Thyroid gland (tissue), 4 donors: ENCODE measurements at places on chromosomes 11 and 22. TPM values are rescaled to one million over a fixed set of nuclear protein-coding genes. Genes with fewer than 3 reads are reported as not detected.

The NLRP6 gene
- 0.73 TPM for total RNA-seq

The CWC15 gene
- total RNA-seq, result 41.1 TPM

The SLC7A4 gene
- not detected for total RNA-seq

The KCNJ11 gene
- 13.4 TPM for total RNA-seq

- no peak for DNase-seq
These were observed 58.2 kb upstream of the GNAZ start for GRCh38 chr22:23012081-23012622.

DNA sequence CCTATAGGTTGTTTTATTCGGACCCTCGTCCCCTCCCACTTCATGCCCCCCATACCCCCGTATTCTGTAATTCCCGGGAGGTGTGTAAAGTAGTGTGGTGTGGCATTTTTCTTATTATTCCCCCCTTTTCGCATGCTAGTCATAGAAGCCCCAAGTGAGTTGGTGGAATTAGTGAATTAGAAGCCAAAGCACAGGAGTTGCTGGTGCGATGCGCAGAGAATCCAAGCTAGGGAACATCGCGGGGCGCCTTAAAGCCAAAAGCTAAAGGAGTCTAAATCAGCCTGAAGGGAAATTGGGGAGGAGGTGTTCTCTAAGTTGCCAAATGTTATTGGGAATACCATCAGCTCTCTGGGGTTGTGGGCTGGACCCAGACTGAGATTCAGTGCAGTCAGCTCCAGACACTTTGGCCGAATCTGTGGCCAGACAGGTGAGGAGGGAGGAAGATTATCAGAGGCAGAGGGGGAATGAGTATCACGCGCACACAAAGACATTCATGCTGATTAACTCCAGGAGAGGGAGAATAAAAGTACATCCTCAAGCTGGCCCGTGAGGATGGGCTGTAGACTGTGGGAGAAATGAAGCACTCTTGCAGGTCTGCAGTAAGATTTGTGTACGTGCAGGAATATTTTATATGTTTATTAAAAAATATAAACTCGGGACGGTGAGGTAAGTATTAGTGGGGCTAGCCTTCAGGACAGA, 102.8 kb upstream of the HSD17B12 start:
- DNase-seq, result no peak

DNA sequence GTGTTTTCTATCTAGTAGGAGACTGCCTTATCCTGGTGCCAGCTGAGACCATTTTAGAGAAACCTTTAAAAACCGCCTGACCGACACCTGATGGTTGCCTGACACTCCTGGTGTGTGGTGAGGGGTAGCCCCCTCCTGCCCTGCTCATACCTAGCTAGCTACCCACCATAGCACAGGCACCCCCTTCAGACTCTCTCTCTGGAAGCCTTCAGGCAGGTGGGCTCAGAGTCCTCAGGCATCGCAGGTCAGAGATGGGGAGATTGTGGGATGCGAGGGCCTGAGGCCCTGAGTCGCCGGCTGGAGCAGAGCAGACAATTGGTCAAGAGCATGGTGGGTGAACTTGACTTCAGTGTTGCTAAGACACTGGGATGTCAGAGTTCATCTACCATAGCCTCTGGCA, 424.6 kb downstream of the BRD1 start:
- DNase-seq, result no peak

GRCh38 chr11:61963282-61964057, 4.0 kb downstream of the FTH1 start:
- DNase-seq, result no peak

- DNase-seq, result peak; percentile 14
These were observed 452 bp upstream of the ATXN10 start for GRCh38 chr22:45670981-45671782.

DNA sequence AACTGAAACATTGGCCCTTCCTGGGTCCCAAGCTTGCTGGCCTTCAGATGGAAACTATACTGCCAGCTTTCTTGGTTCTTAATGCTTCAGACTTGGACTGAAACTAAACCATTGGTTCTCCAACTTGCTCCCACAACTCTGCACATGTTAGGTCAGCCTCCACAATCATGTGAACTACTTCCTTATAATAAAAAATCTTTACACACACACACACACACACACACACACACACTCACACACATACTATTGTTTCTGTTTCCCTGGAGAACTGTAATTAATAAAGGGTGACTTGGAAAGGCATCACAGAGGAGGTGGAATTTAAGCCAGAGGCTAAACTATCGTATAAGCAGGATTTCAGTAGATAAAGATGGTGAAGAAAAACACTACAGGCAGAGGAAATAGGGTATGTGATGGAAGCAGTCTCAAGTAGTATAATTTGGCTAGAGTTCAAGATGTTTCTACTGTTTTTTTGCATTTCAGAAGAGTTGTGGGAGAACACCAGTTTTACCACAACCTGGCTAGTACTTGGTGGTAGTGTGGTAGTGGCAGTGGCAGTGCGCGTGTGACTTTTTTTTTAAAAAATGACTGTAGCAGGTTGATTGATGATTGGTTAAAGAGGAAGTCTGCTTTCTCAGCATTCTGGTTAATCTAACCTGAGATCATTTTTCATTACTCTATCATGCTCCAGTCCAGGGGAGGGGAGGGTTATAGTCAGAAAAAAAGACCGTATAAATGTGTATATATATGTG, 70.1 kb downstream of the PDE3B start:
- no peak for DNase-seq

DNA sequence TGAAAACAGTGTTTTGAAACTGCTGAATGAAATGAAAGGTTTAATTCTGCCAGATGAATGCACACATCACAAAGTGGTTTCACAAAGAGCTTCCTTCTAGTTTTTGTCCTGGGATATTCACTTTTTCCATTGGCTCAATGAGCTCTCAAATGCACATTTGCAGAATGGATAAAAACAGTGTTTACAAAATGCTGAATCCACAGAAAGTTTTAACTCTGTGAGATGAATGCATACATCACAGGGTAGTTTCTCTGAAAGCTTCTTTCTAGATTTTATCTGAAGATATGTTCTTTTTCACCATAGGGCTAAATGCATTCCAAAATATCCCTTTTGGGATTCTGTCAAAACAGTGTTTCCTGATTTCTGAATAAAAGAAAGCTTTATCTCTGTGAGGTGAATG, 237.6 kb downstream of the OR4A5 start:
- no peak for DNase-seq

DNA sequence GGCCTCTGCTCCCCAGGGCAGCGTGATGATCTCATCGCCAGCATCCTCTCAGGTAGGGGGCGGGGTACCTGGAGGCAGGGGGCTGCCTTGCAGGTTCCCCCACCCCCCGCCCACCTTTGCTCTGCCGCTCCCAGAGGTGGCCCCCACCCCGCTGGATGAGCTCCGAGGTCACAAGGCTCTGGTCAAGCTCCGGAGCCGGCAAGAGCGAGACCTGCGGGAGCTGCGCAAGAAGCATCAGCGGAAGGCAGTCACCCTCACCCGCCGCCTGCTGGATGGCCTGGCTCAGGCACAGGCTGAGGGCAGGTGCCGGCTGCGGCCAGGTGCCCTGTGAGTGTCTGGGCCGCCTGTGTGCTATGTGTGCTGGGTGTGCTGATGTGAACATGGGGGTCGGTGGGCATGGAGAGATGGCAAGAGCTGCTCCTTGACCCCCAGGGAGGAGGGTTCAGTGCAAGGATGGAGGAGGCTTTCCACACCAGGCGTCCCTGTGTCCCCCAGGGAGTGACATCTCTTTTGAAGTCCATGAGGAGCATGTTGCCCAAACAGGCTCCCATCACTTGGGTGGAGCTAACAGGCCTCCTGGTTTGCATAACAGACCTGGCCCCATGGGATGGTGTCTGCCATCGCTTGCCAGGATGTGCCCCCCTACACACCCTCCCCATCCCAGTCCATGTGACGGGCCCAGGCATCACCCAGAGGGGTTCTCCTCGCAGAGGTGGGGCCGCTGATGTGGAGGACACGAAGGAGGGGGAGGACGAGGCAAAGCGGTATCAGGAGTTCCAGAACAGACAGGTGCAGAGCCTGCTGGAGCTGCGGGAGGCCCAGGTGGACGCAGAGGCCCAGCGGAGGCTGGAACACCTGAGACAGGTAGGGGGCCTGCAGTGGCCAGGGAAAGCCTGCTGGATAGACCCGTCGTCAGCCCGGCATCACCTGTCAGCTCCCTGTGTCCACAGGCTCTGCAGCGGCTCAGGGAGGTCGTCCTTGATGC, 14.1 kb downstream of the PLCB3 start:
- DNase-seq, result no peak

DNA sequence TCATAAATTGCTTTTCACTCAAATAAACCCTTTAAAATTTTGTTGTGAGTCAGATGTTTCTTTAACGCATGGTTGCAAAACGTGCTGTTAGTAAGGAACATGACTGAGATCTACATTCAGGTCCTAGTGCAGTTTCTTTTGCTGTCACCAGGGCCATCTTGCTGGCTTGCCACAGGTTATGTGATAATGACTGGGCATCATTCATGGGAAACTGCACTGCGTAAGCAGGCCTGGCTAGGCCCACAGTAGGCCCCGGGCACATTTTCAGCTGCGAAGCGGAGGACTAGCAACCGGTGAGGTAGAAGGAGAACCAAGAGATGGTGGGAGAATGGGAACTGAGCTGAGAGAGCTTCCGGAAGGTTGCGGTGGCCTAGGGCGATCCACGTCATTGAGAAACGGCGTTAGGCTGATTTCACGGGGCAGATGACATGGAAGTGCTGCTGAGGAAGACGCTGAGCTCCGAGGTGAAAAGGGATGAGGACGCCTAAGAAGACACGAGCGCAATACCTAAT, 3.2 kb upstream of the KLHDC7B start:
- DNase-seq, result no peak

DNA sequence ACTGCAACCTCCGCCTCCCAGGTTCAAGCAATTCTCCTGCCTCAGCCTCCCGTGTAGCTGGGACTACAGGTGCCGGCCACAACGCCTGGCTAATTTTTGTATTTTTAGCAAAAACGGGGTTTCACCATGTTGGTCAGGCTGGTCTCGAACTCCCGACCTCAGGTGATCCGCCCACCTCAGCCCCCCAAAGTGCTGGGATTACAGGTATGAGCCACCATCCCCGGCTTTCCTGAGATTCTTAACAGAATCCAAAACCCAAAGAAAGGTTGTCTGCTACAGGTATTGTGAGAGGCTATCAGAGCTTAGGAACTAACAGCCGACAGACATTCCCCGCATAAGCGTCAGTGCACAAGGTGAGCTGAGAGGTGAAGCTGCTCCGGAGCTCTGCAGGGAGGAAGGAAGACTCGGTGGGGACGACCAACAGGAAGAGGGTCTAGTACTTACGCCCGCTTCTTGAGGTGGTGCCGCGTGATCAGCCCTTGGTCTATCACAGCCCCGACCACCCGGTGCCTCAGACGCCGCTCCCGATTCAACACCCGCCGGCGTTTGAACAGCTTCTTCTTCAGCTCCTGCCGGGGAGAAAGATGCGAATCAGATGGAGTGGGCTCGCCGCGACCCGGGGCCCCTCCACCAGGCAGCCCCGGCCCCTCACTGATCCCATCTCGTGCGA, 470 bp downstream of the C11orf98 start:
- DNase-seq, result peak; percentile 64

DNA sequence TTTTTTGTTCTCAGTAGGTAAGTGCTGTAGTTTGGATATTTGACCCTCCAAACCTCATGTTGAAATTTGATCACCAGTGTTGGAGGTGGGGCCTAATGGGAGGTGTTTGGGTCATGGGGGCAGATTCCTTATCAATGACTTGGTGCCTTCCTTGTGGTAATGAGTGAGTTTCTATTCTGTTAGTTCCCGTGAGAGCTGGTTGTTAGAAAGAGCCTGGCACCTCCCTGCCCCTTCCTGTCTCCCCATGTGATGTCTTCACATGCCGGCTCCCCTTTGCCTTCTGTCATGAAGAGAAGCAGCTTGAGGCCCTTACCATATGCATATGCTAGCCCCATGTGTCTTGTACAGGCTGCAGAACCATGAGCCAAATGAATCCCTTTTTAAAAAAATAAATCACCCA, 138.3 kb downstream of the TMEM135 start:
- DNase-seq, result no peak

GRCh38 chr22:47332246-47332980, 570.0 kb downstream of the TBC1D22A start:
- DNase-seq, result no peak

DNA sequence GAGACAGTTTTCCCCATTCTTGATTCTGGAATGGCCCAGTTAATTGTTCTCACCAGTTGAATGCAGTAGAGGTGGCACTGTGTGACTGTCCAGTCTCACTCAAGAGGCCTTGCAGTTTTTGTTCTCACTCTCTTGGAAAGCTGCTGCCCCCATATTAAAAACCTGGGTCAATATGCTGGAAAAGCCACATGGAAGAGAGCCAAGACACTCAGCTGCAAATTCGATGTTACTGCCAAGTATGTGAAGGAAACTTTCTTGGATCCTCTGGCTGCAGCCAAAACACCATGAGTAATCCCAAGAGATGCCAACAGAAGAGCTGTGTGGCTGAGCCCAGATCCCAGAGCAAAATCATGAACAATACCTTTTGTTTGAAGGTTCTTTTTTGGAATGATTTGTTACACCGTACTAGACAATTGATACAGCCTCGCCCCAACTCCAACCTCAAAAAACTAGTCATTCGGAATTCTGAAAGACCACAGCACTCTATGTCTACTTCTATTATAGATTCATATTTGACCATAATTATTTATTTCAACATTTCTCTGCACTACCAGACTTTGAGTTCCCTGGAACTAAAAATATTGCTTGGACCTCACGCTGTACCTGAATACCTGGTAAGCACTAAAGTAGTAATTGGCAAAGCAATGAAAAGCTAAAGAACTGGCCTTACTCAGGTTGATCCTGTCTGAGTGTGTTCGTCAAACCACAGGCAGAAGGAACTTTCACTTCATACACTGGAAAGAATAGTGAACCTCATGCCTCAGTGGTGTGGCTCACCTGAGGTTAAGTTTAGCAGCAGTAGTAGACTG, 378.8 kb downstream of the ETS1 start:
- peak; percentile 75 for DNase-seq

DNA sequence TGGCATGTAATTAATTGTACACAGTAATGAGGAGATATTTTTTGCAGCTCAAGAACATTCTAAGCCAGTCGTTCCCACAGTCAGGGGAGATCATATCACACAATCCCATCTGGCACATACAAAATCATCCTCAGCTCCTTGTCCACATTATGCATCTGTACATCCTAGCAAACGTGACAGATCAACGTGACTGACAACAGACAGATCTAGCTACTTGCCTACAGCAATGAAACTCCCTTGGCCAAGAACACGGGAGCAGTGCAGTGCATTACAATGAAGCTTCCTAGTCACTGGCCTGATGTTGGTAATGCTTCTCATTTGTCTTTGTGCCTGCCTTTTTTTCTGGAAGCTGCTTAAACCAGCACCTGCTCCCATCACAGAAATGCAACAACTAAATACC, 24.5 kb upstream of the GUCY1A2 start:
- DNase-seq, result no peak

DNA sequence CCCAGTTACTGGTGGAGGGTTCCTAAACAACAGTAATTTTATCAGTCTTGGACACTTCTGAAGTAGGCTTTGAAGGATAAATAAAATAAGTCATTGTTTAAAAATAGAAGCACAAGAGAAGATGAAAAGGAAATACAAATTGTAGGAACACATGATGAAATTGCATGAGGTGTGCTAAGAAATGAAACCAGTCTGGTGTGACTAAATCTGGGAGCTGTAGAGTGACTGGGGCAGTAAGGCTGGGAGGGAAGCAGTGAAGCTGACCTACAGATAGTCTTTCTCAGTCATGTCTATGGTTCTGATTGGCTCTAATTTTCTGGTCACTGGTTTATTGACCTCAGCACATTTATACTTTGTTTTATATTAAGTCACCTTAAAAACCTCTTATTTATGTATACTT, 139.1 kb downstream of the SLC17A6 start:
- no peak for DNase-seq
